ENCODE measurements at places on chromosomes 6 and 20.

- DNase-seq = no peak
Observed at GRCh38 chr20:17887331-17888030, 81.1 kb downstream of the SNX5 start.

- DNase-seq = peak; percentile 24
Observed at GRCh38 chr20:57957411-57958049, 247.7 kb upstream of the PMEPA1 start.

DNA sequence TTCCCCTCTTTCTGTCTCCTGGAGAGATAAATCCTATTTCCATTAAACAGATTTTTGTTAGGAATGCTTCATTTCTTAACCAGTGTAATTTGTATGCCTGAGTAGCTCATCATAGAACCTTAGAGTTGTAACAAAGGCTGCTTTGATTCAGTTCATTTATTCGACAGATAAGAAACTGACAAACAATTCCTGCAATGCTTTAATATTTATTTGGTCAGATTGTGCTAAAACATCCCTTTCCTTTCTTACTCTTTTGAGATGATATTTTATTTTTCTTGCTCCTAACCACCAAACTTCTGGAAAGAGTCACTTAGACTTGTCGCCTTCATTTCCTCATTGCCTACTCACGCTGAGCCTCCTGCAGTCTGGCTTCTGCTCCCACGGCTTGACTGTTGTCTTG is 89.0 kb upstream of the SUPT3H start:
- DNase-seq = no peak

DNA sequence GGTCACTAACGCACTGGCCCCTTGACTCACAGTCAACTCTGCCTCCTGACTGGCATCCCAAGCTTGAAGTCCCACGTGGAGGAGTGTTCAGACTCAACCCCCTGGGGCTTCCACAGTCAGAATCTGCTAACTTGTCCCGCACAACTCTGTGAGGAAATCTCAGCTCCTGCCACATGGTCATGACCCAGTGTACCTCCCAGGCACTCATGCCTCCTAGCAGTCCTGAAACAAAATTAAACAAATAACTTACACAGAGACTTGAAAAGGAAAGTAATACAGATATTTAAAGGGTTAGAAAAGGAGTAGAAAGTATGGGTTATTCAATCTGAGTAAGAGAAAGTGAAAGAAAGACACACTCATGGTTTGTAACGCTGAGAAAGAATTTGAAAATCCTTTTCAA is 134.9 kb downstream of the GMDS start:
- DNase-seq = peak; percentile 60

DNA sequence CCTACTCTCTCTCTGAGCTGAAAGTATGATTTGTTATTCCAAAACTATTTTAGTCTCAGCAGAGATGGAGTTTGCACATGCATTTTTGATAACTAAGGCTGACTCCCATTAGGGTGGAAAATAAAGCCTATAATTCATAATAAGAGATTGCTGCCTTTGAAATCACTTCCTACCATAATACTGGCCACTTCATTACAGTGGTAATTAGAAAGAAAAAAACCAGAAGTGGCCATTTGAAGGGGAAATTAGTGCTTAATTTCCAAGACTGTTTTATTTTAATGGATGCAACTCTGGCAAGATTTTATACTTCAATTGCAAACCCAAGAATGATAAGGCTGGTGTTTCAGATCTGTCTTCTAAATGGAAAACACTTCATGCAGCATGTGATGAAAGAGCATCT is 43.4 kb downstream of the SLC35B3 start:
- DNase-seq = no peak

DNA sequence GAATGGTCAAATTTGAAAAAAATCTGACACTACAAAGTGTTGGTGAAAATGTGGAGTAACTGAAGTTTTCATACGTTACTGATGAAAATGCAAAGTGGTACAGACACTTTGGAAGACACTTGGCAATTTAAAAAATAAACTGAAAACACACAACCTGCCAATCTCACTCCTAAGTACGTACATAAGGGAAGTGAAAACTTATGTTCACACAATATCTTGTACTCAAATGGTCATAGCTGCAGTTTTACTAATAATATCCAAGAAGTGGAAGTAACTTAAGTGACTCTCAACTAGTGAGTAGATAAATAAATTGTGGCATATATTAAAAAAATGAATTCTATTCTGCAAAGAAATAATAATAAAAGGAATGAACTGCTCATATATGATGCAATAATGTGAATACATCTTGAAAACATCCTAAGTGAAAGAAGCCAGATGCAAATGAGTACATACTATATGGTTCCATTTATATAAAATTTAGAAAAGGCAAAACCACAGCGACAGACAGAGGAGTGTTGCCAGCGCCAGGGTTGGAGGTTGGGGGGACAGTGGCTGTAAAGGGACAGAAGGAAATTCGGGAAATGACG is 198.2 kb downstream of the ERMARD start:
- DNase-seq = no peak

- DNase-seq = no peak
Observed at GRCh38 chr6:24974182-24975171, 38.7 kb upstream of the RIPOR2 start.

DNA sequence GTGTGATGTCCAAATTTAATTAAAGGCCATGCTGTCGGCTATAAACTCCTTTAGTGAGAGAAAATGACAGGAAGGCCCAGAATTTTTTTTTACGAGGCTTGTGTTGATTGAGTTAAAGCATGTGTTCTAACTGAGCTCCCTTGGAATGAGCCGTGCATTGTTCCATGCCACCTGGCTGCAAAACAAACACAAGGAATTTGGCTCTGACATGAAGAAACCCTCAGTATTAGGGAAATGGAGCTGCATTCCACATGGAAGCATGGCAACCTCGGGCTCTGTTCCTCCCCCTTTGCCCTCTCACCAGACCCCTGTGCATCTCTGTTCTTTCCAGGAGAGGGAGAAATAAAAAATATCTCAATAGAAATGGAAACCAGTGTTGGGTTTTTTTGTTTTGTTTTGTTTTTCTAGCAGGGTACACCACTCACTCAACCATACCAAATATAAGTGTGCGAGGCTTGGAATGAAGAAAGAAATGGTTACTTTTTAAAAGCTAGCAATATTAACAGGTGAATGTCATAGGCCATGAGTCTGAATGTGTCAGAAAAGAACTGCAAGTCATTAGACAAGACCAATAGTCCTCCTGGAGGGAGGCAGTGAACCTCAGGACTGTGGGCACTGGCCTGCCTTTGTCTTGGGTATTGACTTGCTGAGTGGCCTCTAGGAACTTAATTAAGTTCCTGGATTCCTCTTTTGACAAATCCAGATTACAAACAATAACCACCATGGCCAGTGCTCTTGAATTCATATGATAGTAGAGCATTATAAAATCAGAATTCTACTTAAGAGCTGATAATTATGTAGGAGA is 935.1 kb downstream of the KIF16B start:
- no peak for DNase-seq

GRCh38 chr20:41133709-41134361 is 3.5 kb upstream of the PLCG1 start:
- DNase-seq = no peak

- peak; percentile 38 for DNase-seq
Observed at GRCh38 chr6:145070791-145071190, 664.5 kb downstream of the EPM2A start.

- no peak for DNase-seq
Observed at GRCh38 chr6:30882759-30883684, 1.3 kb upstream of the DDR1 start.

DNA sequence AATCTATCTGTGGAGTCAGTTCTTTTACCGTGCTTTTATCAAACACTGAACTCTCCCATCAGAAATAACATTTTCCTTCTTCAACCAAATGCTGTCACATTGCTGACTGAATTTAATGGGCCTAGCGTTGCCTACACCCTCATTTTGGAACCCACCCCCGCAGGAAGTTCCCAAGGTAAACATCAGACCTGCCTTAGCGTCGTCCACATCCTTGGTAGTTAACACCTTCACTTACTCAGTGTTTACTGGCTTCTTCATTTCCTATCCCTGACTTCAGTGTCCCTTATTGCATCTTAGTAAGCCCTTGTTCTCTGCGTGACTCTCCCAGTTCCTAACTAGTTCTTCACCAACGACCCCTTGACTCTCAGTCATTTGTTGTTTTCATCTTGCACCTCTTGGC is 491.4 kb upstream of the SOX4 start:
- DNase-seq = no peak

DNA sequence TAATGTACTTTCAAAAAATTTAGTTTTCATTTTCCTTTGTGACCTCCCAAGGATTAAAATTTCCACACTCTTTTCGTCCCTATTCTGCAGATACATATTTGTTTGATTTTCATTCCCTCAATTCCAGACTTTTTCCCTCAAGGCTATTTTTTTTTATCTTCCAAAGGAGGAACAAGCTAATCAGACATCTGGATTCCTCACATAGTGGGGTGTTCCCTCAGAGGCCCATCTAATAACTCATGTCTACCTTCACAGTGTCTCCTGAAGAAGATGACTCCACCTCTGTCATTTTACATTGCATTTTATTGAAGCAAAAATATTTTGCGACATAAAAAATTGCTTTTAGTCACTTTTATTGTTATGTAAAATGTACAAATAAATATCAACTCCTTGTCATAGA is 122.2 kb downstream of the RFPL4B start:
- no peak for DNase-seq

DNA sequence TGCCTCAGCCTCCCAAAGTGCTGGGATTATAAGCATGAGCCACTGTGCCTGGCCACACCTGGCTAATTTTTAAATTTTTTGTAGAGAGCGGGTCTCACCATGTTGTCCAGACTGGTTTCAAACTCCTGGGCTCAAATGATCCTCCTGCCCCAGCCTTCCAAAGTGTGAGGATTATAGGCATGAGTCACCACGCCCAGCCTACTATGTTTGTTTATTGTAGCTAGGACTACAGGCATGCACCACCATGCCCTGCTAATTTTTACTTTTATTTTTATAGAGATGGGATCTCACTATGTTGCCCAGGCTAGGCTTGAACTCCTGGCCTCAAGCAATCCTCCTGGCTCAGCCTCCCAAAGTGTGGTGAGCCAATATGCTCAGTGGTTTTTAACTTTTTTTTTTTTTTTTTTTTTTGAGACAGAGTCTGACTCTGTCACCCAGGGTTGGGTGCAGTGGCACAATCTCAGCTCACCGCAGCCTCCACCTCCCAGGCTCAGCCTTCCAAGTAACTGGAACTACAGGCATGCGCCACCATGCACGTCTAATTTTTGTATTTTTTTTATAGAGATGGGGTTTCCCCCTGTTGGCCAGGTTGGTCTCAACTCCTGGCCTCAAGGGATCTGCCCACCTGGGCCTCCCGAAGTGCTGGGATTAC is 12.0 kb upstream of the DDX43 start:
- no peak for DNase-seq
